ENCODE measurements at places on chromosomes 4 and X.

GRCh38 chr4:172104539-172104938, 291.3 kb downstream of the GALNTL6 start:
- no peak for DNase-seq

DNA sequence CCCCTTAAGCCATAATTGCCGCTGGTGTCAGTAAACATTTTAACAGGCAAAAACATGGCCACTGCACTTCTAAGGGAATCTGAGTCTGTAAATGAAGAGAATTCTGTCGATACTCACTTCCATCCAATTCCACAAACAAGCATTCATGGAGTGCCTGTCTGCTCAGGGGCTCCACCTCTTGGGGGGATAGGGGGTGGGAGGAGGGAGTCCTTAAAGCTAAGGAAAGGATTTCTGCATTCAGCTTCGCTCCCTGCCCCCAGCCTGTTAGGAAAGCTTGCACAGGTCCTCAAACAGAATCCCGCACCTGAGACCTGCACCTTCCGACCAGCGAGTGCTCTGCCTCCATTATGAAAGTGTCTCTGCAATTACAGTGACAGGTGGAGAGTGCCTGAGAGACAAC, 130.2 kb upstream of the KIT start:
- no peak for DNase-seq

- no peak for DNase-seq
Measured at GRCh38 chr4:71559957-71560571, 221.2 kb downstream of the SLC4A4 start.

DNA sequence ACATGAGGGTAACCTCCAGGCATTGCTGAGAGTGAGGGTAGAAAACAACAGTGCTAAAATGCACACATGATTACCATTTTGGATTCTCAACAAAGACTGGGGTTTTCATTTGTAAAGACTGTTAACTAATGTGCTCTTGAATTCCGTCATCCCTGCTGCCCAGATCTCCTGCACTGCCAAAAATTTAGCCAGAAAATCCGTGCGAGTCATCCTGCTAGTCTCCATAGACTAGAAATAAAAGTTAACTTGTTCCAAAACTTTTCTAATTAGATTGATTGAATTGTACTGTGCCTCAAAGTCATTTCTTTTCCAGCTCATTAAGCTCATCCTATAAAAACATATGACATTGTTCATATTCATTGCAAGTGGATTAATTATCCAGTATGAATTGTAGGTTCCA, 99.8 kb downstream of the ARSF start:
- no peak for DNase-seq

DNA sequence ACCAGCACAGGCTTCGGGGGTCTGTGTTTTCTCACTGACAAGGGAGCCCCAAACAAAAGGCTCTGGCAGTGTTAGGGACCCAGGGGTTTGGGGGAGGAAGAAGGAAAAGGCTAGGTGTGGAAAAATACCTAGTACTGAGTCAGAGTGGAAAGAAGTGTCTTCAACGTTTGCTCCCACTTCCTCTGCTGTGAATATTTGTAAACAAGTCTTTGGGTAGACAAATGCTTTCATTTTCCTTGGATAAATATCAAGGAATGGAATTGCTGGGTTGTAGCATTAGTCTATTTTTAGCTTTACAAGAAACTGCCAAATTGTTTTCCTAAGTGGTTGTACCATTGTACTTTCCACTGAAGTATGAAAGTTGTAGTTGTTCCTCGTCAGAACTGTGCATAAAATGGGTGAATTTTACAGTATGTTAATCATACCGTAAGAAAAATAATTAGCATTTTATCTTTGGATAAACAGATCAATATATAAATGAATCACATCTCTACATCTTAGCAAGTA, 17.4 kb downstream of the COL4A5 start:
- DNase-seq, result no peak

DNA sequence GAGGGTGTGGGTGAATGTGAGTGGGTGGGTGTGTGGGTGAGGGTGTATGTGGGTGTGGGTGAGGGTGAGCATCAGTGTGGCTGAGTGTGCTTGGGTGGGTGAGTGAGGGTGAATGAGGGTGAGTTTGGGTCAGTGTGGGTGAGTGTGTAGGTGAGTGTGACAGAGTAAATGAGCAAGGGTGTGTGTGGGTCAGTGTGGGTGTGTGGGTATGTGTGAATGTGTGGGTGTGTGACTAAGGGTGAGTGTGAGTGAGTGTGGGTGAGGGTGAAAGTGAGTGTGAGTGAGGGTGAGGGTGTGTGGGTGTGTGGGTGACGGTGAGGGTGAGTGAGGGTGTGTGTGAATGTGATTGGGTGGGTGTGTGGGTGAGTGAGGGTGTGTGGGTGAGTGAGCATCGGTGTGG, 1676.7 kb upstream of the TENM3 start:
- DNase-seq, result no peak

DNA sequence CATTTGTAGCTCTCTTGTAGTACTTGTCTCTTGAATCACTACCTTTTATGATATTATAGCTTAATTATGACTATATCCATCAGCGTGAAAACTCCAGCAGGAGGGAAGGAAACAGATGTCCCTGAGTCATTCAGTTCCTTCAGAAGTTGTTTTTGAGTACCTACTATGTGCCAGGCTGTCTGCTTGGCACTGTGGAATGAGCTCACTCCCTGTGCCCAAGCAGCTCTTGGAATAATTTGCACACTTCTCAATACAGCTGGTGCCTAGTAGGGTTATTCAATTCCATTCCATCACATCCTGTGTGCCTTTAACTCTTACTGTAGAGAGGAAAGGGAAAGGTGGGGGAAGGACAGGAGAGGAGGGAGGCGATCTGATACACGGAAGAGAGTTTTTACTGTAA, 77.1 kb downstream of the NFKB1 start:
- DNase-seq, result no peak

DNA sequence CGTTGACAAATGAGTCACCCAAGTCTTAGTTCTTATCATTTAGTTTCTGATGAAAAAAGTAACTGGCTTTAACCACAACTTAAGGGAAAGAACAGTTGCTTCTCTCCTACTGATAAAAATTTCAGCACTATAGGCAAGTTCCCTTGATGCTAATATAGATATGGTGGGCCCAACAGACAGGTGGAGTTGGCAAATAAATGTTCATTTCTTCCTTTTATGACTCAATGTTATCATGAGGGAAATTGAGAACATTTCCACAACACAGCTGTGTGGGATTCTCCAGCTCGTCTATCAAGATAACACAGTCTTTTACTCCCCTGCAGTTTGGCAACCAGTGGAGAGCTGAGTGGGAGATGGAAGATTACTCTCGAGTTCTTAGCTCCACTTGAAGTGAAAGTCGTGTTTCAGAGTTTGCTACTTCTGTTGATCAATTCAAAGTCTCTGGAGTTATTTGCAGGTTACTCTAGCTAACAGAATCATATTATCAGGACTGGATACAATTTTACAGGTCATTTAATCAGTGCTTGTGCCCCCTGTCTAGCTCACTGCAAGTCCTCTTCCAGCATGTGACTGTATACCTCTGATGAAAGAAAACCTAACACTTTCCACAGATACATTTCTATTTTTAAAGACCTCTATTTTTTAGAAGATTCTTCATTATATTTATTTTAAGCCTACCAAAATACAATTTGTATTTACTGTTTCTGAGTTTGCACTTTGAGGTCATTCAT, 270.6 kb upstream of the GK2 start:
- no peak for DNase-seq

- no peak for DNase-seq
Measured at GRCh38 chrX:3962511-3963311, 249.3 kb upstream of the PRKX start.

GRCh38 chrX:42109428-42109827, 186.1 kb upstream of the CASK start:
- no peak for DNase-seq

DNA sequence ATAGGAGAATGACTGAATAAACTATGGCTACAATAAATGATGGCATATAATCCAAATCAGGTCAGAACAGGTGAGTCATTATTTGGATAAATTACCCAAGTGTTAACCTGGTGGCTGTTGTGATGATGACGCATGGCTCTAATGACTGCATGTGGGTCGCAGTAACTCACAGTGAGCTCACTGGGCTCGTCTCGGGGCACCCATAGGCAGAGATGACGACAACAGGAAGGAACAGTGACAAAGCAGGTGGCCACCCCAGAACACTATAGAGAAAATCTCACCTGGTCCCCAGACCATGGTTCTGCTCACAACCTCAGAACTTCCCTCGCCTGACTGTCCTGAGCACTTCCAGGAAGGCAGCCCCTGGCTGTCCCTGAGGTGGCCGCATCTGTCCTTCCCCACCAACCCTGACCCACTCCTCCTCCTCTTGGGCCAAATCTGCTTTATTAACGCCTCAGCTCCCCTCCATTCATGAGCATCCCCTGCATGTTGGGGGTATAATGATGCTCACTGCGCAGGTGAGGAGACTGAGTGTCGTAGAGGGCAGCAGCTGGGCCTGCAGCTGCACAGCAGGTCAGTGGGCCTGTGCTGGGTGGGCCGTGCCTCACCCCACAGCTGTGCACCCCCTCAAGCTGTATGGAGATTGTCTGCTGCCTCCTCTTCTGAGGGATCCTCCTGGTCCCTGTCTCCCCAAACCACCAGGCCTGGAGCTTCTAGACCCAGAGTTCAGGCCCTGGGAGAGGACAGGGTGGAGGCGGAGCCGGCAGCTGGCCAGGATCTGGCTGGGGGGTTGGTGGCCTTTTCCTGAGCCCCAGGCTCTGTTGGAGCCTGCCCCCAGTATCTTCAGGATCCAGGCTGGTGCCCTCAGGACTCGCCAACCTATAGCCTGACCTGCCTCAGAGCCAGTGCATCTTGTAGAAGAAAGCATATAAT, 30.9 kb upstream of the FAM156A start:
- no peak for DNase-seq

GRCh38 chr4:138190452-138190858, 51.7 kb downstream of the SLC7A11 start:
- no peak for DNase-seq

- DNase-seq, result no peak
Measured at GRCh38 chr4:73244945-73245601, 13.5 kb downstream of the ANKRD17 start.

GRCh38 chr4:139940600-139940999, 213.4 kb downstream of the MAML3 start:
- no peak for DNase-seq

- no peak for DNase-seq
Measured at GRCh38 chr4:138086611-138087041, 155.5 kb downstream of the SLC7A11 start.

DNA sequence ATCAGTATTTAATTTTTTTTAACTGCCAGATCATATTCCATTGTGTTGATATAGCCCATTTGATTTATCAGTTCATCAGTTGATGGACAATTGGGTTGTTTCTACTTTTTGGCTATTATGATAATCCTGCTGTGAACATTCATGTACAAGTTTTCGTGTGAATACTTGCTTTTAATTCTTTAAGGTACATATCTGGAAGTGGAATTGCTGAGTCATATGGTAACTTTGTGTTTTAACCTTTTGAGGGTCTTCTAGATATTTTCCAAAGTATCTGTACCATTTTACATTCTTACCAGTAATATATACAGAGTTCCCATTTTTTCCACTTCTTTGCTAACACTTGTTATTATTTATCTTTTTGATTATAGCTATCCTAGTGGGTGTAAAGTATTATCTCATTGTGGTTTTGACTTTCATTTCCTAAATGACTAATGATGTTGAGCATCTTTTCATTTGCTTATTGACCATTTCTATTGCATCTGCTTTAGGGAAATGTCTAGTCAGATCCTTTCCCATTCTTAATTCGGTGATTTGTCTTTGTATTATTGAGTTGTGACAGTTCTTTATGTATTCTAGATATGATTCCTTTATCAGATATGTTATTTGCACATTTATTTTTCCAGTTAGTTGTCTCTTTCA, 75.2 kb upstream of the NUDT6 start:
- no peak for DNase-seq

GRCh38 chrX:71095033-71095432, 618 bp upstream of the FOXO4 start:
- no peak for DNase-seq

Measured in activated effector memory CD4-positive, alpha-beta T cell treated with Interleukin-2 at 50 U/mL for 16 hours (primary cell).